ENCODE measurements at places on chromosomes 7 and 10.

DNA sequence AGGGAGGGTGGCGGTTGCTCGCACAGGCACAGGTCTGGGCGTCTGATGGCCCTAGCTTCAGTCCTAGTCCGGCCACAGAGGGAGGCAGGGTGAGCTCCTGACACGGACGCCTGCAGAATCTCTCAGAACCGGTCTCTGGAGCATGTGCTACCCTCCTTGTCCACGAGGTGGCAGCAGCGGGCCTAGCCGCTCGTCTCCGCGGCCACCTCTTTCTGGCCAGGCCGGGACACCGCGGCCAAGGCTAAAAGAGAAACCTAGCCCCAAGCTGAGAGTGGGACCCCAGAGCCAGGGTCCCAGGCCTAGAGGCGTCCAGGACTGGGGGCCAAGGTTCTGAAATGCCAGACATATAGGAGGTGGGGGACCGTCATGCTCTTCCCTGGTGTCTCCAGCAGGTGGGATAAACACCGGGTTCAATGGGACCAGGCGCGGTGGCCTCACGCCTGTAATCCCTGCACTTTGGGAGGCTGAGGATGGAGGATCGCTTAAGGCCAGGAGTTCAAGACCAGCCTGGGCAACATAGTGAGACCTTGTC lies 3.2 kb upstream of the LAT2 start:
- peak; percentile 69 for DNase-seq

- no peak for DNase-seq
Observed at GRCh38 chr10:61986788-61987492, 85.4 kb downstream of the ARID5B start.

DNA sequence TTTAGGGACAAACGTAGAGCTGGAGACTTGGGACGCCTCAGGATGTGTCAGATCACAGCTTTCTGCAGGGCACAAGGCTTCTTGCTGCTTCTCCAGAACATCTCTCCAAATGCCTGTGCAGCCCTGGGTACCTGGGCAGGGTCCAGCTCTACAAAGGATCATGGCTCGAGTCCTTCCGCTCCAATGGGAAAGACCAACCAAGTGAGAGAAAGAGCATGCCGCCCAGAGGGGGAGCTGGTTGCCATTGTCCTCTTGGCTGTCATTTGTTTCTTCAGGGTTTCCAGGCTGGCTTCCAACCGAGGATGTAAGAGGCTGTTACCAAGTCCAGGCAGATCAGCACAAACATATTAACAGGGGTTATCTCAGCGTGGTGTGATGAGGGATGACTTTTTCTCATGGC lies 5.6 kb upstream of the LEP start:
- DNase-seq = no peak

- DNase-seq = no peak
Observed at GRCh38 chr7:27165089-27165995, at the start of gene HOXA9. Gene HOXA9 (minus strand): TSS chr7:27165537. CDS start chr7:27165457, 80 bp downstream.

GRCh38 chr7:73871163-73872011 lies 10.4 kb downstream of the TMEM270 start:
- DNase-seq = no peak

DNA sequence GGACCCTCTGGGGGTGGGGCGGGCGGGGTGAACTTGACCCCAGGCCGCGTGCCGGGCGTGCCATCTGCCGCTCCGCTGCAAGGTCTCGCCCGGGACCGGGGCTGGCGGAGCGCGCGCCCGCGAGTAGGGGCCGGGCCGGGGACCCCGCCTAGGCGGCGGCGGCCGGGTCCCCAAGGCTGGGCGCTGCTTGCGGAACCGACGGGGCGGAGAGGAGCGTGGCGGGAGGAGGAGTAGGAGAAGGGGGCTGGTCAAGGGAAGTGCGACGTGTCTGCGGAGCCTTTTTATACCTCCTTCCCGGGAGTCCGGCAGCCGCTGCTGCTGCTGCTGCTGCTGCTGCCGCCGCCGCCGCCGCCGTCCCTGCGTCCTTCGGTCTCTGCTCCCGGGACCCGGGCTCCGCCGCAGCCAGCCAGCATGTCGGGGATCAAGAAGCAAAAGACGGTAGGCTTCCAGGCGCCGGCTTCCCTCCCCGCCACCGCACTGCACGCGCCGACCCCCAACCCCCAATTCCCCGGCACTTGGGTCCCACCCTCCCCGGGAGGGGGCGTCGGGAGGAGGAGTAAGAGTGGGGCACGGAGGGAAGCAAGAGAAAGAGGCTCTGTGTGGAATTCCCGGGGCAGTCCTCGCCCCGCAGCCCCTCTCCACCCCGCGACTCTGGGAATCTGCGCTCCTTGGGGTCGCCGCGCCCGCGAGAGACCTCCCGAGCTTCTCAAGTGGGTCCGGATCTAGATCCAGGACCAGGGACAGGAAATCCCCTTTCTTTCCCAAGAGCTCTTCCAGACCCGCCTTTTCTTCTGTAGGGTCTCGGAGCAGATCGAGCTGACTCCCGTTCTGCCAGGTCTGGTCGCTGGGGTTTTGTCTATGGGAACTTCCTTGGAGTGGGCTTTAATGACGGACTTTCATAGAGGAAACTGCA lies at the start of gene PAPSS2:
Gene PAPSS2, plus strand, starts transcription at position 308 of the 913 bp plus-strand sequence. Its CDS starts 104 bp downstream, at position 412.
- peak; percentile 10 for DNase-seq

DNA sequence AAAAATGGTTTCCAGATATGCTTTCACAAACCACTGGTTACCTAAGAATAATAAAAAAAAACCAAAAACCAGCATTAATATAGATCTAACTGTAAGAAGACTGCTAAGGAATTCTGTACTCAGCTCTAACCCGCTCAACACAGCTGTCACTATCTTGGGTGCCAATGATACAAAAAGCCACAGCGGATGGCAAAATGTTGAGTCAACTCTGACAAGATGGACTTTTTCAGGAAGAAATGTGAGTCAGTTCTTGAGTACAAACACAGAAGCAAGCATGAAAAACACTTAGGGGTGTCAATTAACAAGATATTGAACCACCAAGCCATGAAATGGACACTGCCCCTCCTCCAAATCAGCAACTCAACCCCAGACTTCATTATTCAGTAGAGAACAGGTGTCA lies 55.0 kb downstream of the CTTNBP2 start:
- no peak for DNase-seq

DNA sequence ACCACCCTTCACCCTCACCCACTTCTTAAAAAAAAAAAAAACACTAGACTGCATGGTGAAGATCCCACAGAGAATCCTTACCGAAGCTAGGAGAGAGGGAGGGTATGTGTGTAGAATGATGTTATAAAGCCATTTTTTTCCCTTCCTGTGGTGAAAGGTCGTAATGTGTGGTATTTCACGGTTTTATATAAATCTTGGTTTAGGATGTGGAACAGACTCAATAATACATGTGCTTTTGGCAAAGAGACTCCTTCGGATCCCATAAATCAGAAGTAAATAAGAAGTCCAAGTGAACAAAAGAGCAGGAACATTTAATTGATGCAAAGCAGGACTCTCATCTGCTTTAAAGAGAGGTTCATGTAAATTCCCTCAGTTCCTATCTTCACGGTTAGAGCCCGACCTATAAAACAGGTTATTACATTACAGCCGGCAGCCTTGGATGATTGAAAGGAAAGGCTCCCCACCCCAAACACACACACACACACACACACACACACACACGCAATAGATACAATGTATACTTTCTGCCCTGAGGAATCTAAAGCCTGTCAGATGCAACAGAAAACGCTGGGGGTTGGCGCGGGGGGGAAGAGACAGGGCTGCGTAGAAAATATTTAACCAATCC lies 8.8 kb downstream of the DLX5 start:
- no peak for DNase-seq

DNA sequence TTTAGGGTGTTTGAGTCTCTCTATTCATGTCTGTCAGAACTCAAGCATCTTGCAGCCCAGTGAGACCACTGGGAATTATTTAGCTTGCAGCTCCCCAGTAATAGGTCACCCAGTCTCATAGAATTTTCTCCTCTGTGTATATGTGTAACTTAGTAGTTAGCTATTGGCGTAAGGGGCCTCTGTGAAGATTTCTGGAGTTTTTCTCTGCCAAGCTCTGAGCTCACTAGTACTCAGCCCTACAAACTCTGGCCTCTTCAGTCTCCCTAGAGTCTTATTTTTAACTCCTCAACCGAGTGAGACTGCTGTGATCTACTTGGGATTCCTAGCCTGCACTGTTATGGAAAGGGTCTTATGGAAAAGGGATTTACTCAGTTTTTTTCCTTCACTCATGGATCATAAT lies 90.2 kb downstream of the PPP1R9A start:
- DNase-seq = no peak

DNA sequence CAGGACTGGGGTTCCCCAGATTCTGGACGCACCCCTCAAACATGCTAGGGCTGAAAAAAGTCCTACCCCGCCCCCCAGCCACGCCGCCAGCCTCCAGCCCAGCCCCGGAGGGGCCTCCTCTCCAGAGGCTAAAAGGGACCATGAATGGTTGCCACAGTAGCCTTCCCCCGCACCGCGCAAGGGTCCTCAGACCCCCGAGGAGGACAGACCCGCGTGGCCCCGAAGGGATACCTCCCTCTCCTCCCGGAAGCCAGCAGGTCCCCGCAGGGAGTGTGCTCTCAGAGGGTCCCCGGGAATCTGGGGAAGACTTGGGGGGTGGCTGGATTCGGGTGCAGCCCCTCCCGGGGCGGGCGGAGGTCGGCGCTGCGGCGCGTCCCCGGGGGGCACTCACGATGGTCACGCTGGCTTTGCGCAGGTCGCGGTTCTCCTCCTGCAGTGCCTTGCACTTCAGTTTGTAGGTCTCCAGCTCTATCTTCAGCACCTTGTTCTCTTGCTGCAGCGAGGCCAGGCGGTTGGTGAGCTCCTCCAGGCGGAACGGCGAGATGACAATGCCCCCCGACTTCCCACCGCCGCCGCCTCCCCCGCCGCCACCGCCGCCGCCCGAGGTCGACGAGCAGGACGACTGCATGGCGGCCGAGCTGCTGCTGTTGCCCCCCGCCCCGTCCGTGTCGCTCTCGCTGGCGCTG lies 482 bp downstream of the CCDC6 start:
- DNase-seq = no peak

DNA sequence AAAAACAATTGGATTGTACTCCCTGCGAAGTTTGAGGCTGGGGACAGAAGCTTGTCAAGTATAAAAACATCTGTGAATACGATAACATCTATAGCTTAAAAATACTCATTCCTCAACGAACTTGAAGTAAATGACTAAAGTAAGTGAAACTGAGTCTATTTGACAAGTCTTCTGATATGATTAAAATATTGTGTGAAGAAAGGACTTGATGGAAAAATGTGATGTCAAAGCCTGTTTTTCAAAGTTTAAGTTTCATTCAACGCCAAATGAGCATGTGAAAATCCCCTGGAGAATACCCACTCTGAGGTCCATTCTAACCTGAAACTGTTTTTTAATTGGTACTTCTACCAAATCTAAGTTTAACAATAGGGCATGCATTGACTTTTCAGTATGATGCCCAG lies 122.3 kb upstream of the MDFIC start:
- DNase-seq = no peak

DNA sequence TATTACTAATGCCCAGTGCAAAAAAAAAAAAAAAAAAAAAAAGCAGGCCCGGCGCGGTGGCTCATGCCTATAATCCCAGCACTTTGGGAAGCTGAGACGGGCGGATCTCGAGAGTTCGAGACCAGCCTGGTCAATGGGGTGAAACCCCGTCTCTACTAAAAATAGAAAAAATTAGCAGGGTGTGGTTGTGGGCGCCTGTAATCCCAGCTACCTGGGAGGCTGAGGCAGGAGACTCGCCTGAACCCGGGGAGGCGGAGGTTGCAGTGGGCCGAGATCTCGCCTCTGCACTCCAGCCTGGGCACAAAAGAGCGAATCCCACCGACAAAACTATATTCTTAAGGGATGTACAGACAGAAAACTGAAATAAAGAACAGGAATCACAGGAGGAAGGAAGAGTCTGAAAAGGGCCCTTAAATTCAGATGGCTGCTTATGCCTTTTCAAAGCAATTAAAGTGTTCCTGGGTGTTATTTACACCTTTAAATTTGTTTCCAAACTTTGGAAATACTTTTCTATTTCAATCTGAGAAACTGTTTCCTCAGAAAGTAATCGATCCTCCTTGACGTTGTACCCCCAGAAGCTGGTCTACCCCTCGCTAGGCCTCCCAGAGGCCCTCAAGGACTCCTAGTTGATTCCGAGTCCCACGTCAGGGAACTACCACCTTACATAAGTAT lies 2.0 kb upstream of the KMT2E start:
- no peak for DNase-seq

DNA sequence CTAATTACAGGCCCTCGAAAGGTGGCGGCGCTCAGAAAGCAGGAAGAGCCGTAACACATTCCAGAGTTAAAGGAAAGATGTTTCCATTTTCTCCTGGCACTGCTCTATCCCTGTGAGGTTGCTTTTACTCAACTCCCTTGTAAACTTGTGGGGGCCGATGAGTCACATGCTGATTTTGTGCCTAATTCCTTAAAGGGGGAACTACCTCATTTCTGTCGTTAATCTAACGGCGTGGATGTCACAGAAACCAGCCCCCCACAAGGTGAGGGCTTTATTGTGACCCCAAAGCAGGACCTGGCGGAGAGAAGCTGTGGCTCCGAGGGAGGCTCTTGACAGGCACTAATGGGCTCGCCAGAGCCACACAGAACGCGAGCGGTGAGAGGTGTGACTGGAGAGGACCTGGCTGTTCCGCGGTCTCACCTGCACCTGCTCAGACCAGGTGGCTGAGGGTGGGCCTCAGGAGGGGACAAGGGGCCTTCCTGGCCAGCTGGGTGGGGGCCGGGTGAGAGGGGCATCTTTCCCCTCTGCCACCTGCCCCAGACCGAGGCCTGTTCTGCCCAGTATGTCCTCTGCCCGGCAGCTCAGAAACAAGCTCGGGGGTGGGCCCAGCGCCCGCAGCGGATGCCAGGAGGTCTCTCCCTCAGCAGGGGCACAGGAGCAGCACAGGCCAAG lies 50.9 kb downstream of the CALML3 start:
- no peak for DNase-seq

GRCh38 chr7:155192961-155193640 lies 104.6 kb upstream of the INSIG1 start:
- DNase-seq = no peak

DNA sequence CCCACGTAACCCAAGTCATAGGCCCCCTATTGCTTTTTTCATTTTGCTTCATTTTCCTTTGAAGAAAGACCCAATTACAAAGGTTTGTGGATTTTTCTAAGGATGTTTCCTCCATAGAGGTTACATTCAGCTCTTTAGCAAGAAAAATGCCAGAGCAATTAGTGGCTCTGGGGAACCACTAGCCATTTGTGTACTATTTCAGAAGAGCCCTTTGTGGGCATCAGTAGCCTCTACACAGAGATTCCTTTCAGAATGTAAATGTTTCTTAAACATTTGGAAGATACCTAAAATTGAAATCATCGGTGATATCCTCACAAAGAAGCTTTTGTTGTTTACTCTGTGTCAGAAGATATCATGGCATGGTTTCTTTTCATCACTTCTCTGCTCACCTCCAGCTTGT lies 291.0 kb upstream of the KMT2E start:
- no peak for DNase-seq

GRCh38 chr10:97584060-97584797 lies at the start of gene HOGA1:
Gene HOGA1 (plus strand): TSS chr10:97584389. CDS start chr10:97584704, 315 bp downstream.
- no peak for DNase-seq

Data from stimulated activated CD4-positive, alpha-beta T cell treated with anti-CD3 and anti-CD28 coated beads, Interleukin-15, amount 100 ng/mL, for 1 hour (primary cell).